Erythroblast (primary cell): ENCODE measurements at places on chromosomes 7 and 10.

GRCh38 chr10:6101181-6101580, 12.3 kb downstream of the RBM17 start:
- no peak for DNase-seq

GRCh38 chr10:30784524-30784896, 155.0 kb upstream of the LYZL2 start:
- no peak for DNase-seq

DNA sequence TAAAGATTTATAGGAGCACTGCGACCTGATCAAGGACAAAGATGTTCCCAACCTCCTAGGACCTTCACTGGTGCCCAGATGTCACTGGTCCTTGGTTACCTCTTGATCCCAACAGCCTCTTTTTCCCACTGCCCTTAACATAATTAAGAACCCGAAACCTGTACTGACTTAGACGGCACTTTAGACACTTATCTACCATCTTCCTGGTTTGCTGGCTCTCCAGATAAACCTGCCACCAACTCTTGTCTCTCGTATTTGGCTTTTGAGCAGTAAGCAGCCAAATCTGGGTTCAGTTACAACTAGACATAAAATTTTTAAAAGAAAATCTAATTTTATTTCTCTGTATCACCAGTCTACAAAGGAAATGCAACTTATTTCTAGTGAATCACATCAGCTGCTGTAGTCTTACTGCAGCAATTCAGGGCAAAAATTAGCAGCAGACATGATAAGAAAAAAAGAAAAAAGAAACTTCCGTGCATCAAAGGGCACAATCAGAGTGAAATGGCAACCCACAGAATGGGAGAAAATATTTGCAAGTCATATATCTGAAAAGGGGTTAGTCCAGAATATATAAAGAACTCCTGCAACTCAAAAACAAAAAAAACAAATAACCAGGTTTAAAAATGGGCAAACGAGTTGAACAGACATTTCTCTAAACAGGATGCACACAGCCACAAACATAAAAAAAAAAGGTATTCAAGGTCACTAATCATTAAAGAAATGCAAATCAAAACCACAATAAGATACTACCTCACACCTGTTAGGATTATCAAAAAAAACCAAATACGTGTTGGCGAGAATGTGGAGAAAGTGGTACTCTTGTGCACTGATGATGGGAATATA, 9.4 kb downstream of the ASB13 start:
- peak; percentile 43 for DNase-seq

- DNase-seq: no peak
Measured at GRCh38 chr7:91280604-91281003, 16.4 kb downstream of the FZD1 start.

GRCh38 chr7:44625526-44626471, 19.4 kb downstream of the OGDH start:
- peak; percentile 80 for DNase-seq
